ENCODE measurements at places on chromosomes 2 and 18.
A peak's percentile ranks its signal among the peaks of the same experiment; 100 is the strongest.

GRCh38 chr2:88036182-88036581, 19.4 kb downstream of the KRCC1 start:
- no peak for DNase-seq

DNA sequence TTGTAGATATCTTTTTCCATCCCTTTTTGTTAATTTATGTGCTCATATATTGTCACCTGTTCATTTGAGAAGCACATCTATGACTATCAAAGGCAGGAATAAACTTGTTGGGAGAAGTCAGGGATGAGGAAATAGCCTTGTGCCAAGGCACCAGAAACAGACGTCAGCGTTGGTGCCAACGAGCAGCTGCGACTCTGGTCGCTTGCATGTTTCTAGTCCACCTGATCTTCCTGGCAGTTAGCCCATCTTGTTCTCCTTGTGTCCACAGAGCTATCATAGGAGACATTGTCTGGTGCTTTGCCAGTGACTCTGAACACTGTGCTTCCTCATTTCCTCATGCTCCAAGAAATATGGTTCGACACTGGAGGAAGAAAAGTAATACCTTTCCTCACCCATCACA, 374.4 kb downstream of the PTPRM start:
- DNase-seq, result no peak

GRCh38 chr18:6976935-6977334, 140.7 kb downstream of the LAMA1 start:
- no peak for DNase-seq

DNA sequence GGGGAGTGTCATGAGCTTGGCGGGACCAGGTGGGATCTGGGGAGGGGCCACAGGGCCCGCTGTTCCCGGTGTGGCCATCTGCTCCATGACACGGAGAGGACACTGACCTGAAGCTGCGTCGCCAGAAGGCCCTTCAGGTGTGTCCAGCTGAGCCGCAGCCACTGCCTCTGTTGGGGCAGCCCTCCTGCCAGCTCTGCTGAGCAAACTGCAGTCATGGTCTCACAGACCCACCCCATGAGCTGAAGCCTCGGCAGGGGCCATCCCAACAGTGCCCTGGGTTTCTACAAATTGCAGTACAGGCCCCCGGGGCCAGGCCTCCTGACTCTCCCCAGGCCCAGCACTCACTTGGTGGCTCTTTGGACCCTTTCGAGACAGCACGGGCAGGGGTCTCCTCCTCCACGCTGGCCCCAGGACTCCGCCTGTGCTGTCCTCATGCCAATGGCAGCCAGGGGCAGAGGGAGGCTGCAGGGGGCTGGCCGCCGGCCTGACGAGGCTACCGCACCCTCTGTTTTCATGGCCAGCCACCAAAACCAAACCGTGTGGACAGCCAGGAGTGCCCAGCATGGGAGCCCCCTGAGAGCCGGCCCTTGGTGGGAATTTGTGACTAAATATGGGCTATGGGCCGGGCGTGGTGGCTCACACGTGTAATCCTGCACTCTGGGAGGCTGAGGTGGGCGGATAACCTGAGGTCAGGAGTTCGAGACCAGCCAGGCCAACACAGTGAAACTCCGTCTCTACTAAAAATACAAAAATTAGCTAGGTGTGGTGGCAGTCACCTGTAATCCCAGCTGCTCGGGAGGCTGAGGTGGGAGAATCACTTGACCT, 175.2 kb upstream of the SALL3 start:
- no peak for DNase-seq

GRCh38 chr2:178523596-178524134, 43.4 kb downstream of the PLEKHA3 start:
- no peak for DNase-seq

DNA sequence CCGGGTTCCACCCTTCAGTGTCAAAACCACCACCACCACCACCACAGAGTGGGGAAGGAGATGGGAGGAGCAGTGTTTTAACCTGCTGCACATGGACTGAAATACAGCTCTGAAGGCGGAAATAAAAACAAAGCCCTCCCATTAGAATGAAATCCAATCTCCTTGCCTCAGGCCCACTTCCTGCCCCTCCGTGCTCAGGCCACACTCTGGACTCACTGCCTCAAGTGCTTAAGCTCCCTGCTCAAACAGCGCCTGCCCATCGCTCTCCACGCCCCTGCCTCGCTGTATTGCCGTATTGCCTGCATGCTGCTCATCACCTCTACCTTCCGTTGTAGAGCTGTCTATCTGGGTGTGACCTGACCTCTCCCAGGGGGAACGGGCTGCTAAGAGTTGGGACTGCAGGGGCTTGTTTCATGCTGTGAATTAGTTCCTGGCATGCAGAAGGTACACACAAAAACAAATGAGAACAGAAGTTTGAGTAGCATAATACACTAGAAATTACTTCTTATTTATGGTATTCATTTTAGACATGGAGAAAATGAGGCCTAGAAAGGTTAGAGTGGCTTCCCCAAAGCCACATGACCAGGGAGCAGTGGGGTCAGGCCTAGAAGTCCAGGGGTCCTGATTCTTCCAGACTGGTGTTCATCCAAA, 31.6 kb upstream of the NEB start:
- no peak for DNase-seq

DNA sequence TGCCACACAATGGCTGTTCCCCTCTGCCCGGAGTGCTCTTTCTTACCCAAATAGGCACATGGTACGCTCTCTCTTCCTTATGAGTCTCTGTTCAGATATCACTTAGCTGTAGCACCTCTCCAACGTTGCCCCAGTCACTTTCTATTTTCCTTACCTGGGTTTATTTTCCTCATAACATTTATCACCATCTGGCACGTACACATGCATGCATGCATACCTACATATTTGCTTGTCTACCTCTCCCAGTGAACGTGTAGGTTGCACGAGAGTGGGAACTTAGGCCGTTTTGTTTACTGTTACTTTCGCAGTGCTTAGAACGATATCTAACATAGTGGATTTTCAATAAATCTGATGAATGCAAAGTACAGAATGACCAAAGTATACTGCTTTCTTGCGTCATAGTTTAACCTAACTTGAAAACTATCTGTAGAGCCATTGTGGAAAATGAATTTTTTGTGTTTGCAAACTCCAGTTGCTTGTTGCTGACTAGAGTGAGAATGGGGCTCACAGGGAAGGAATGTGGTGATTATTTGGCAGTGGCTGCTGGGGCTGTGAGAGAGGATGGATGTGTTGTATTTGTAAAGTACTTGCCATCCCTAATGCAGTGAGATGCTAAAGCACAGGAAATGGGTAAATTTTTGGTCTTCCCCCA, 47.1 kb downstream of the ACSL3 start:
- peak; percentile 72 for DNase-seq

GRCh38 chr2:238163481-238164198, 4.9 kb downstream of the ERFE start:
- DNase-seq, result no peak

- DNase-seq, result no peak
Observed at GRCh38 chr2:177289824-177290628, 25.5 kb upstream of the NFE2L2 start.

GRCh38 chr2:73489053-73489452, 103.4 kb downstream of the ALMS1 start:
- DNase-seq, result no peak

GRCh38 chr2:145593991-145594614, 1074.2 kb upstream of the ZEB2 start:
- peak; percentile 95 for DNase-seq

DNA sequence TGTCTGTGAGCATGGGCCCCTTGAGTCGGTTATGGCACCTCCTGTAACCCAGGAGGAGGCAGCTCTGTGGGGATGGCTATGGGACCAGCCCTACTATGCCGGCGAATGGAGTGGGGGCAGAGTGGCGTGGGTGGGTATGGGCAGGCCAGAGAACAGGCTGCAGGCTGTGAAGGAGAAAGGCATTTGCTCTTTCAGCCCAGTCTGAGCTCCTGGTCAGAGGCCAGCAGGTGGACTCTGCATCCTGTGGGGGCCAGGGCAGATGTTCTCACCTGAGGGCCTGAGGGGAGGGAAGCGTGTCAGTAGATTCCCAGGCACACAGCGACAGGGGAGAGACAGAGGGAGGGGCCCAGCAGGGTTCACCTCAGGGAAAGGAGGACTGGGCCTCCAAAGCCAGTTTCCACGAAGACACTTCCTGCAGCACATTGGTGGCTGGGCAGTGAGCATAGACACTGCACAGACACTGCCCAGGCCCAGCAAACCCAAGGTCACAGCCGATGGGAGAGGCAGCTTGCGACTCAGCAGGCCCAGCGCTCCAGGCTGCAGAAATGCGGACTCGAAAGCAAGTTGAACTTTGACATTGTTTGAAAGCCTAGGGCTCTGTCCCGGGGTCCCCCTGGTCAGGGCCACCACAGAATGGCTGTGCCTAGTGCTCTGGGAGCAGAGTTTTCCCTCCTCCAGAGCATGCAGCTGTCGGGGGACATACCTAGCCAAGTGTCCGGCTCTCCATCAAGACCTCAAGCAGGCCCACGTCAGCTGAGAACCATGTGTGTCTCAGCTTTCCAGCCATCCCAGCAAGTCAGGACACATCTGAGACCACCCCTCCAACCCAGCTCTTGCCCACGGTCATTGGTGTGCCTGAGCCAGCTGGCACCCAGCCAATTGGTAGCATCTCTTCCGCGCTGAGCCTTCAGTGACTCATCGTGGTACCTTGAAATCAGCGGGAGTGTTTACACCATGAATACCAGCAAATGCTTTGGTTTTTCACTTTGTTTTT, 53.8 kb downstream of the TGOLN2 start:
- DNase-seq, result peak; percentile 87

GRCh38 chr2:135694711-135695110, 46.9 kb upstream of the UBXN4 start:
- DNase-seq, result no peak

DNA sequence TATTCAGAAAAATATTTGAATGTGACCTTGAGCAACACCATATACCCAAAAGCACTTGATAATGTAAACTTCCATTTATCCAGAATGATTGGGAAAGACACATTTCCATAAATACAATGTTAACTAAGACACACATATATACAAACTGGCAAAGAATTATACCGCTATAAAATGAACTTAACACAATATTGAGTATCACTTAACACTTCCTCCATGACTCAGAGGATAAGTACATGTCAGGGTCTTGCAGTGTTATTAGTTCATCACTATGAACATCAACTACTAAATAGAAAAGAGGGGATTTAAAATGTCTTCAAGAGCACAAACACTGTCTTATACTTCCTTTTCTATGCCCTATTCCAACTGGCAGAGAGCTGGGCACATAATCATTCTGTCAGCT, 18.6 kb downstream of the WDSUB1 start:
- DNase-seq, result peak; percentile 26

DNA sequence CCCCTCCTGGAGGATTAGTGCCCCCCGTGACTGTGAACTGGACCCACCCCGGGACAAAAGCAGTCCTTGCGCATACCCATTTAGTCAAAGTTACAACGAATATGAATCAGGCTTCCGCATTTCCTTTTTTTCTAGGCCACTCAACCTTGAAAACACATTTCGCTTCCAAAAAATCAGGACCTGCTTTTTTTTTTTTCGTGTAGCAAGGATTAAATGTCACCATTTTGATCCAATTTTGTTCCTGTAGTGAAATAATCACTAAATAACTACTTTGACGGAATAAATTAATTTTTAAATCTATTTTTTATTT, 464 bp upstream of the FTCDNL1 start:
- DNase-seq, result no peak

GRCh38 chr18:8882632-8883408, 177.5 kb downstream of the MTCL1 start:
- DNase-seq, result peak; percentile 17

DNA sequence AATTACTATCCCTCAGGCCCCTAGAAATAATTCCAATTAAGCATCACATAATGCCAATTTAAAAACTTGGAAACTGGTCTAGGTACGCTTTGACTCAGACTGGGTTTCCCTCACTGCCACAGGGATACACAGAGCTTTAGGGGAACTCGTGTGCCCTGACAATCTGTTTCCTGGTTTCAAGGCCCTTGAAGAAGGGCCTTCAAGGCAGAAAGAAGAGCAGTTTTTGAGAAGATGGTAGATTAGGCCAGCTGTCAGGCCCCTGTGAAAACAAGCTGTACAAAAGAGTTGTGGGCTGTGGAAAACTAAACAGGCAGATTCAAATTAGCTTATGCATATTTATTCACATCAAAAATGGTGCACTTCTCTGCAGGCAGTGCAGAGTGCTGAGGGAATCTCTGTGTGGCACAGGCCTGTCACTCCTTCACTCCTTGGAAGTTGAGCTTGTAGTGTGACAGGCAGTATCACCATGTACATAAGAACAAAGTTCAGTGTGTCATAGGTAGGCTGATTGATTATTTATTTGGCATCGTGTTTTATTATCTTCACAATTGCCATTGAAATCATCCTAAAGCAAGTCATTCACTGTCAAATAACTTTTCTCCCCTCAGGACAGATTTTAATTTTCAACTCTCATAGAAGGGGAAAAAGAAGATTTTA, 614.4 kb upstream of the GYPC start:
- no peak for DNase-seq

DNA sequence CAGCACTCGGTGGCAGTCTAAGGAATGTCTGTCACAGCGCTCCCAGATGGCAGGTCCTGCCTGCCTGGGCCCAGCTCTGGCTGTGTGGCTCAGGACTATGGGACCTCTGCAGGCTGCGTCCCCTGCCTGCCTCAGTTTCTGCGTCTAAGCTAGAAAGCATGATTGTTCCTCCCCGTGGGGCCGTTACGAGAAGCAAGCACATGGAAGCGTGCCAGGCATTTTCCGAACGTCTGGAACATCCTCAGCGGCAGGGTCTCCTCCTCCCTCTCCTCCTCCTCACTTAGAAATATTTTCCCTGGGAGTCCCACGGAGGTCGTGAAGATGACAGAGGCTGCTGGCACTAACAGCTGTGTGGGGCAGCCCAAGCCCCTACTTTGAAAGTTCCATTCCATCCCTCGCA, 43.3 kb downstream of the LRRFIP1 start:
- DNase-seq, result no peak

GRCh38 chr2:88692187-88692586, 714 bp downstream of the RPIA start:
- DNase-seq, result no peak

DNA sequence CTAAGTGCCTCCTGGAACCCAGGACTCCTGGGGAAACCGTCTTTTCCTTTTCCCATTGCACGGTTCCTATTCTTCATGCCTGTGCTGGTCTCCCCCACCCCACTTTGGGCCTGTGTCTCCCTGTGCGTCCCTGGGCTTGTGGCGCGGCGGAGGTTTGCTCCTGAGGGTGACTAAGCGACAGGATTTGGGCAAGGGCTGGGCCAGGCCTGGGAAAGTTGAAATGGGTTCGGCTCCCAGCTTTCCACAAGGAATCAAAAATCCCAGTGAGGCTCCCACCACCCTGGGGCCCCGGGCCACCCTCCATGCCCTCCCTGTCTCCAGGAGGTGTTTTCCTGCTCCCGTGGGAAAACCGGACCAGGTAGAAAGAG, 197.6 kb downstream of the NDUFA10 start:
- no peak for DNase-seq

GRCh38 chr2:176424746-176425145, 155.5 kb downstream of the MTX2 start:
- DNase-seq, result no peak

DNA sequence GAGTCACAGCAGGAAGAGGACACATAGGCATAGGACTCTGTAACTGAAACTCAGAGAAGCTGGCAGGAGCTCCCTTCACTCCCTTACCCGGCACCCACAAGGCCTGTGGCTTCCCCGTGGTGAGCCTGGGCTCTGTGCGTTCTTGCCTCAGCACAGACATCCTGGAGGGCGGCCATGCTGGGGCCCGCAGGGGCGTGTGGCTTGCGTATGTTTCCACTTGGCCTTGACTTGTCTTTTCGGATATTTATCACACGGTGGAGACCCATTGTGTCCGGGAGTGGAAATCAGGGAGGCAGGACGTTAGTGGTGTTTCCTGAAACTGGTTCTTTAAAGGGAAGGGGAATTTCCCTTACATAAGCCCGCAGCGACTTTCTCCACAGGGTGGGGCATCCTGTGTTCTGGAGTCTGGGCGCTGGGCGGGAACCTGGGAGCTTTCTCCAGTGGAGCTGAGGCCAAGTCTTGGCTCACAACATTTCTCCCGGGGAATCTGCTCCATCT, 49.9 kb upstream of the EML6 start:
- no peak for DNase-seq
